GOT3 (cell line): ENCODE measurements at places on chromosomes 6 and 20.
A peak's percentile ranks its signal among the peaks of the same experiment; 100 is the strongest.

DNA sequence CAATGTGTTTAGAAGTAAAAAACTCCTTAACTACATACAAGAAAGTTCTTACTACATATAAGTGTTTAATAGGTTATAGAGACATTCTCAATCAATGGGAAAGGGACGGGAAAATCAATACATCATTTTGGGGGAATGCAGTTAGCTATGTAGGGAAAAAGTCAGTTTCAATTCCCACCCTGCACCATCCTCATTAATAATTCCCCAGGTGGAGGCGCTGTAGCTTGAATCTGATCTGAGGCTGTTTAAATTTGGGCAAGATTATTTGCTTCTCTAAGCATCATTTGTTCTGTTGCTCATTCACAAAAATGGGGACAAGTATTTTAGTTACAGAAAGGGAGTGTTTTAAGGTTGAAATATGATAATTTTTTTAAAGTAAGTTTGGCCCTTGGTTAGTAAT, 19.1 kb downstream of the OLIG3 start:
- DNase-seq = no peak

GRCh38 chr6:145559836-145560235, 175.5 kb downstream of the EPM2A start:
- no peak for DNase-seq

- DNase-seq = no peak
Measured at GRCh38 chr20:53873230-53873604, 197.2 kb downstream of the BCAS1 start.

DNA sequence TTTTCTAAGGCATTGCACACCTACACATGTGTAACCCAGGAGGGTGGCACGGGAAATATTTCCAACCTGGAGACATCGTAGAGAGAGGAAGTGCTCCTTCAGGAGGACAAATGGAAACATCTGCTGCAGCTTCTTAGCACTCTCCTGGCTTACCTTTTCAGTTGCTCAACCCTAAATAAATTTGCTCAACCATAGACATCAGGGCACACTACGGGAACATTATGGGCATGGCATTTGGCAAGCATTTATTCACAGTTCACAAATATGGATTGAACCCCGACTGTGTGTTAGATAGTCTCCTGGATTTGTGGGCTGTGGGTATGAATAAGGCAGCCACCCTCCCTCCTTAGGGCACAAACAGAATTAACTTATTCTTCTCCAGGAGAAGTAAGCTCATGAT, 118.7 kb downstream of the SOX4 start:
- DNase-seq = no peak

DNA sequence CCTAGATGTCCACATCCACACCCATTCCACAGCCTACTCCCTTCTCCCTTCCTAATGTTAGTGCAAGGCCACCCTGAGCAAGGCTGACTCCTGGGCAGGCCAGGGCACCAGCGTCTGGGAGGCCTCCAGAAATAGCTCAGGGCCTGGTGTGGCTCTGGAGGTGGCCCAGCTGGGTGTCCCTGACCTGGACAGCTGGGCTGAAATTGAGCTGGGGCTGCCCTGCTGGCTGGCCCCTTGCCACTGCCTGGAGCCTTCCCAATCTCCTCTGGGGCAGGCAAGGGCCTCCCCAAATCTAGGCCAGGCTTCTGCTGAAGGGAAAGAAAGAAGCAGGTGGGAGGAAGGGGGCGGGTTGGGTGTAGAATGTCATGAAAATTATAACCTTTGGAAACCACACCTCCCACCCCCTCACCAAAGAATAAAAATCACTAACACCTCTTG, 2.1 kb downstream of the FAM110A start:
- no peak for DNase-seq

DNA sequence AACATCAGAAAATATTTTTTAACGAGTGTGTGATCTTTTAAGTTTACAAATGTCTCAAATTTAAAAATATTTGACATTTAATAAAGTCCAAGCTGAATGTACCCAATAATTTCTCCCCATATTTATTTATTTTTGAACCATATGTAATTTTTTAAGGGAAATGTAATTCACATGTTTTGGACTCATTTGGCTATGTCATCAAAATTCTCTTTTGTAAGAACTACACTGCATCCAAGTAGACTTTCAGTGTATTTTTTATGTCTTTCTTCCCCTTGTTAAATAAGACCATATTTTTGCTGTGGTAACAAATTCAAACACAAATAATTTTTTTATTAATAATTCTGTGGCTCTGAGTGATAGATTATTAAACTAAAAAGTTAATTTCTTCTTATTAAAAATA, 365.2 kb downstream of the CD109 start:
- no peak for DNase-seq

GRCh38 chr20:22285555-22285954, 298.8 kb downstream of the FOXA2 start:
- DNase-seq = no peak

DNA sequence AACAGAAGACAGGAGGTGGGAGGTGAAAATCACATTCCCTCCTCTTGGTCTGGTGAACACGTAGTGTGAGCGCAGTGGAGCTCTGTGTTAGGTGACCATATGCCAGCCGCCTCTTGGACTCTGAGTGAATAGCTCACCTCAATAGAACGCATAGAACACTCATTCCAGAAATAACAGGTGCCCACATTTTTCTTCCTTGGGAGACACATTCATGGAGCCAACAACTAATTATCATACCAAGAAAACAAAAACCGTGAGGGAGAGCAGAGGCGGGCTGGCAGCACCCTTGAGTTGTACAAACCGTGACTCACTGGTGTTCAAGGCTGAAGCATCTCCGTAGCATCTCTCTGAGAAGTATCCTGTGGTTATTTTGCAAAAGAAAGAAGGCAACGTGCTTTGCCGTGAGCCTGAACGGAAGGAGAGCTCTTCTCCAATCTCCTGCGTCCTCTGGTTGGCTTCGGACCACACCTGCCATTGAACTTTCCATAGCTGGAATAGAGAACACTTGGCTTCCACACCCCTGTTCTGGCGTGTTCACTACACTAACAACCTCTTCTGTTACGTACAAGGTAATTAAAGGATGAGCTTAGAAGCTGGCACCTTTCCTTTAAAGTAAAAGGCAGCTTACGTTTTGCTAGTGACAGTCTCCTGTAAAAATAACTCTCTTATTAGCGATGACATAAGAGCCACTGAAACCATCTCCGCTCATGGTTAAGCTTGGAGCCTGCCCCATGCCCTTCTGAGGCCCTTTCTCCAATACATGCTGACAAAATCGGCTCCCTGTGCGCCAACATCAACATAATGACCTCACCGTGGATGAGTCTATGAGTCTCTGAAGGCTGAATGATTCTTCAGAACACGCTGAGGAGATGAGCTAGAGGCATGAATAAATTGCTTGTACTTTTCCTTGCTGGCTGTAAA, 30.2 kb upstream of the SGK1 start:
- DNase-seq = peak; percentile 64
